ENCODE measurements at places on chromosomes 2 and 18.

- DNase-seq, result no peak
These were observed 70.0 kb downstream of the ANKRD44 start for GRCh38 chr2:197240421-197241041.

GRCh38 chr2:3667151-3667631 lies 9.2 kb downstream of the ALLC start:
- DNase-seq, result no peak

- no peak for DNase-seq
These were observed 192.9 kb downstream of the HAUS1 start for GRCh38 chr18:46297124-46297523.

GRCh38 chr2:145599756-145600155 lies 1079.8 kb upstream of the ZEB2 start:
- DNase-seq, result no peak

- no peak for DNase-seq
These were observed 20.4 kb downstream of the ADI1 start for GRCh38 chr2:3498783-3499394.

- DNase-seq, result no peak
These were observed 95.8 kb upstream of the DAPL1 start for GRCh38 chr2:158699323-158699722.

DNA sequence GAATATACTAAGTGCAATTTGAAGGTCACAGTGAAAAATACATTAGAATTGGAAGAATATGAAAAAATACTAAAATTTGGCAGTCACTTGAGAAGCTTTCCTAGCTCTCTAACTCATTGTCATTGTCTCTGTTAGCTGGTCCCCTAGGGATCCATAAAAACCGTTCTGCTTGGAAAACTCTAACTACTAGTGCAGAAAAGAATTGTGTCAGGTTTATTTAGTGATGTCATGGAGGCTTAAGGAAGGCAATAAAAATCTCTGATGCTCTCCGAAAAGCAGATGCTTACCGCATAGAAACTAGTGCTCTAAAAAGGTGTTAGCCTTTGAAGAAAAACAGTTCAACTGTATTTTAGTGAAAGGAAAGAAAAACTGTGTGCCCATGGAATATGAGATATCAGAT lies 150.1 kb upstream of the DLGAP1 start:
- DNase-seq, result no peak

Data from hypothalamus (tissue), 51 donors.